ENCODE measurements at places on chromosomes 11 and 22.
A peak's percentile ranks its signal among the peaks of the same experiment; 100 is the strongest.

DNA sequence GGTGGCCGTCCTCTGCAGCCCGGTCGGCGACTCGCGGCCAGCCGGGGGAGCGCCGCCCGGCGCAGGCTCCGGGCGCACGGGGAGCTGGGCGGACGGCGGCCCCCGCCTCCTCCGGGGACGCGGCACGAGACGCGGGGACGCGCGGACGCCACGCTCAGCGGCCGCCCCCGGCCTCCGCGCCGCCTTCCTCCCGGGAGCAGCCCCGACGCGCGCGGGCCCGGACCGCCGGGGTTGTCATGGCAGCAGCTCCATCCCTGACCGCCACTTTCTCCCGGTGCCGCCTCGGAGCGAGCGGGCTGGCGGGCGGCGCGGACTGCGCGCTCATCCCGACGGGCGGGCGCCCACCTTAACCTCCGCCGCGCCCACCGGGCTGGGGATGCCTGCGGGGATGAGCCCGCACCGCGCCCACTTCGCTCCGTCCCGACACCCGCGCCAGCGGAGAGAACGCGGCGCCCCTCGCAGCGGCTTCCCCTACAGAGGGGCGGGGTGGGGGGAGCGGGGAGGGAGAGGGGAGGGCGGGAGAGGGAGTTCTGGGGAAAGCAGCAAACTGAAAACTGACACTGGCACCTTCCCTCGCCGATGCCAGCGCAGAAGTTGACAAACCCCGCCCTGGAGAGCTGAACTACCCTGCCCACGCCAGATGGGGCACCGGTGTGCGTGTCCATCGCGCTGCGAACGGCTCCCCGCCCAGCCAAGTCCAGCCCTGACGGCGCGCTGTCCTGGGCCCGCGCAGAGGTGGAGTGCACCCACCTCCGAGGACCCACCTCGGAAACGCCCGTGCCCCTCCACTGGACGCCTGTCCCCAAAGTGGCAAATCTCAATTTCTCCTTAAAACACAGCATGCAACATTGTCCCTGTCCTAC is 588.4 kb downstream of the OPCML start:
- DNase-seq: no peak

DNA sequence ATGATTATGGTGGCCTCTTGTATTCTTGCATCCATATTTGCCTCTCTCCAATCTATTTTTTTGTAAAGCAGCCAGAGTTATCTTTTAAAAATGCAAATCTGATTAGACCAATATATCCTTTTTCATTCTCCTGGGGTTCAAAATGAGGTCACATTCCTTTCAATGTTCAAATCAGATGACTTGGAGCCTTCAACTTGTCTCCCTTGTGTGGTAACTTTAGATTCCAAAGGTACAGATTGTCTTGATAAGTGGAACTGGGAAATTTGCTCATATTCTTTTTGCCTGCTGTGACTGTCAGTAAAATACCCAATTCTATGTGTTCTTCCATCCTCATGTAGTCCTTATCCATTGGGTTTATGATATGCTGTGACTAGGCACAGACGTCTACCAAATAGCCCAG is 15.1 kb upstream of the CAPRIN1 start:
- no peak for DNase-seq

DNA sequence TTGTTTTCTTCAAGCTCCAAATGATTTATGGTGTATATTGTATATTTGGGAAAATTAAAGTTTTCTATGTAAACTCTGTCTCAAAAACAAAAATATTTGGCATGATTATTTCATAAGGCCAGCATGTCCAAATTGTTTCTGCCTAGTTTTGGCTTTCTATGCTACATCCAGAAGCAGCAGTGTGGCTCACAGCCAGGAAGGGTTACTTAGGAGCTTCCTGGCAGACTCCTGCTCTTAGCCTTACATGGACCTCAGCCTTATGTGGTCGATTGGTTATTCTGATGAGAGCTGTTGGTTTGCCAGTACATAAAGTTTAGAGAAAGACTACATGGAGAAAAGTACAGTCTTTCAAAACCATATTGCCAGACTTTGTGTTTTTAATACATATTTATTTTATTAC is 297.7 kb upstream of the FAT3 start:
- no peak for DNase-seq

DNA sequence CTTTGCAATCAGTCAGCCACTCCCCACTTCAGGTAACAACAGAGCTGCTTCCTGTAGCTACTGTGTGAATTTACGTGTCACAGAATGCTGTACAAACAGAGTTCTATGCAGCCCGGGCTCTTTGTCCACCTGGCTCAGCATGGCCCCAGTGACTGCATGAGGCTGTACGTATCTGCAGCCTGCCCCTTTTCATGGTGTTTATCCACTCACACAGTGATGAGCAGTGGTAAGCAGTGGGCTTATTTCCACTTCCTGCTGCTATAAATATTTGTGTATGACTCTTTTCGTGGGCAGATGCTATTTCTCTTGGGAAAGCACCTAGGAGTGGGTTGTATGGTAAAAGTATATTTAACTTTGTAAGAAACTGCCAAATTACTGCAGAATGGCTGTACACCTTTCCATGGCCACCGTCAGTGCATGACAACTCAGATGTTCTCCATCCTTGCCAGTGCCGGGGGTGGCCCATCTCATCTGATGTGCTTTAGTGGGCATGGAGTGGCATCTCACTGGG is 43.3 kb downstream of the MYEOV start:
- DNase-seq: peak; percentile 42

DNA sequence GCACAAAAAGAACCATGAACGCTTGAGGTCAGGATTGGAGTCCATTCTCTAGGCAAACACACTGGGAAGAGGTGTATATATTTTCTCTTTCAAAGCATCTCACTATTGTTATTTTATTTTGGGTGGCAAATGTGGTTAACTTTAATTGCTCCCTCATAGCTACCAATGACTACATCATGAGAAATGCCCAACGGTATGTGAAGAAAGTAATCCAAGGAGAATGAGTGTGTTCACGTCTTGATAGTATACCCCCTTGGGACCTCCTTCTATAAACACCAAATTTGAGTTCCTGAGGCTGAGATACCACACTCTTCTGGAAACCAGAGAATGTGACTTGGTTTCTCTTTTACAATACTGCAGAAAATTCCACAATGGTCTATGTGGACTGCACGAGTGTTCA is 15.8 kb downstream of the OR8D1 start:
- no peak for DNase-seq

DNA sequence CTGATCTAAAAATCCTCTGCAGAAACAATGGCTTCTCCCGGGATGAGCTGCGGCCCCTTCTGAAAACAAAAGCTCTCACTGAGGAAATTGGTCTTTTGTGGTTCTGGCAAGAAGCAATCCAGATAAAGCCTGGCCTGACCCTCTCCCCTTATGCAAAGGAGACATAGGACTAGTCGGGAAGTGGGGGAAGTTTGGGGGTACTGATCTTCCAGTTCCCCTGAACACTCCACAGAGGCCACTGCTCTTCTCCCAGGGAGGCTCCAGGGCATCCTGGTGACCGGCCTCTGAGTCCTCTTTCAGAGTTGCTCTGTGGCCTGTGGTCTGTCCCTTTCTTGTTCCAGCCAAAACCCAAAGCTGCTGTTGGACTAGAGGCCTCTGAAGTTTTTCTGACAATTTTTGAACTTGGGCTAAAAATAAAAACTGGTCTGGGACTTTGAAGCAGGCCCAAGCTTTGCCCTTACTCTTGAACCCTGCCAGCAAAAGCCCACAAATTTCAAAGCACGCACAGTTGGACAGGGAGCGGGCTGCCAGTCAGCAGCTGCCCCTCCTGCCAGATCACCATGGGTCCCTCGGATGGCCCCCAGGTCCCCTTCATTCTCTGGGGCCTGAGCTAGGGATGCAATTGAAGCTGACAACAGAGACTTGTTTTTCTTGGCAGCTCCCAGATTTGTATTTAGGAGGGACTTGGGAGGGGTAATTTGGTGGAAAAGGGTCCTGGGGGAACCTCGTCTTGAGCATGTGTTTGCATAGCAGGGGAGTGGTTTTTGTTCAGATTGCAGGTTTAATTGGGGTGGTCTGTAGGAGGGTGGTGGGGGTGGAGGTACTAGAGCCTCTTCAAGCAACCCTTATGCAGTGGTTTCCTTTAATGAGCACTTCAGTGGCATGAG is 381.6 kb upstream of the CADM1 start:
- DNase-seq: no peak

GRCh38 chr11:20448834-20449233 is 61.3 kb downstream of the PRMT3 start:
- no peak for DNase-seq

GRCh38 chr11:56848141-56848809 is 99.8 kb upstream of the OR9G4 start:
- DNase-seq: no peak

DNA sequence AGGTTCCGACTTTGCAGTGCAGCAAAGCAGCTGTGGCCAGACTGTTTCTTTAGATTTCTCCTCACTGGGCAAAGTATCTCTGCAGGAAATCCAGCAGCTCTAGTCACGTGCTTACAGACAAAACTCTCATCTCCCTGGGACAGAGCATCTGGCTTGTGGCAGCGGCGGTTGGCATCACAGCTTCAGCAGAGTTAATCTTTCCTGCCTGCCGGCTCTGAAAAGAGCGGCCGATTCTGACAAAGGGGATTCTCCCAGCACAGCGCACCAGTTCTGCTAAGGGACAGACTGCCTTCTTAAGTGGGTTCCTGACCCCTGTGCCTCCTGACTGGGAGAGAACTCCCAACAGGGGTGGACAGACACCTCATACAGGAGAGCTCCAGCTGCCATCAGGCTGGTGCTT is 1357.3 kb upstream of the TENM4 start:
- no peak for DNase-seq

DNA sequence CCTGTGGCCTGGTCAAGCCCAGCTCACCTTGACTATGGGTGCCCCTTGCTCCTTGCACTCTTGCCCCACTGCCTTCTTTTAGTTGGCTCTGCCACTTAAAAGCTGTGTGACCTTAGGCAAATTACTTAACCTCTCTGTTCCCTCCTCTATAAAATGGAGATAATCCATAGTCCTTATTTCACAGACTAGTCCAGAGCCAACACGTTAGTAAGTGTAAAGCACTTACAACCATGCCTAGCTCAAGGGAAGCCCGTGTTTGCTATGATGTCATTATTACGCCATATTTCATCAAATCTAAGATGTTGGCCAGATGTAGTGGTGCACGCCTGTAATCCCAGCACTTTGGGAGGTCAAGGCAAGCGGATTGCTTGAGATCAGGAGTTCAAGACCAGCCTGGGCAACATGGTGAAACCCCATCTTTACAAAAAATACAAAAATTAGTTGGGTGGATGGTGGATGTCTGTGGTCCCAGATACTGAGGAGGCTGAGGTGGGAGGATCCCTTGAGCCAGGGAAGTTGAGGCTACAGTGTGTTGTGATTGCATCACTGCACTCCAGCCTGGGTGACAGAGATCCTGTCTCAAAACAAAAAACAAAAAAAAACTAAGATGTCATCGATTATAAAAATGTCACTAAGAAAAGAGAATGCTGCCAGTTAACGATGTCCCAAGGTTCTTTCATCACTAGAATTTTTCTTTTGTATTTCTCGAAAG is 2.3 kb upstream of the CCDC88B start:
- no peak for DNase-seq

DNA sequence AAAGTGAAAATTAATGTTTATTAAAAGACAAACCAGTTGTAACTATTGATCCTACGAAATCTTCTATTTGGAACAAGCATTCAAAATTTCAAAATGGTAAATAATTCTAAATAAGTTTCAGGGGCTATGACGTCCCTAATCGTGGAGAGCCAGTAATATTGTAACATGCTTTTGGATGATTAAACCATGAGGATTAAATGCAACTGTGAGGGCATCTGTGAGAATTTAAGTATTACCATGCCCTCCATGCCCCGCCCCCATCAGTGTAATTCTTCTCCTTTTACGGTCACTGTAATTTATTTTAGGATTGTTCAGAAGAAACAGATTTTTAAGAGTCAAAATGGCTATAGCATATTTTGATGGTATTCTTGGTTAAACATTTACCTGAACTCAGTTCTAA is 133.2 kb downstream of the APOL5 start:
- DNase-seq: no peak

- DNase-seq: no peak
Measured at GRCh38 chr11:88411265-88411664, 73.7 kb upstream of the CTSC start.

- DNase-seq: no peak
Measured at GRCh38 chr11:33618956-33619355, 81.7 kb downstream of the C11orf91 start.

DNA sequence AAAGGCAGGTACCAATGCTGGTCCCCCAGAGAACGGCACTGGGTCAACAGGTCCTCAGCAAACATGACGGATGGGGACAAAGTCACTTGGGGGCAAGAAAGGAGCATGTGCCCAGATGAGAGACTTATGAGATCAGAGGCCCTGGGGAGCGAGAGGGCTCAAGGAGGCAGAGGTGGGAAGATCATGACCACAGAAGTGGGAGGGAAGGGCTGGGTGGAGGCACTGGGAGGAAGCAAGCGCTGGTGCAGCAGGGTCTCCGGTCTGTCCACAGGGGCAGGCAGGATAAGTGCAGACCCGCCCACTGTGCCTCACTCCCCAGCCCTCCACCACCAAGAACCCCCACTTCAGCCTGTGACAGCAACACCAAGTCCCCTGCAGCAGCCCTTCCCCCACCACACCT is 10.9 kb downstream of the ELFN2 start:
- DNase-seq: no peak

DNA sequence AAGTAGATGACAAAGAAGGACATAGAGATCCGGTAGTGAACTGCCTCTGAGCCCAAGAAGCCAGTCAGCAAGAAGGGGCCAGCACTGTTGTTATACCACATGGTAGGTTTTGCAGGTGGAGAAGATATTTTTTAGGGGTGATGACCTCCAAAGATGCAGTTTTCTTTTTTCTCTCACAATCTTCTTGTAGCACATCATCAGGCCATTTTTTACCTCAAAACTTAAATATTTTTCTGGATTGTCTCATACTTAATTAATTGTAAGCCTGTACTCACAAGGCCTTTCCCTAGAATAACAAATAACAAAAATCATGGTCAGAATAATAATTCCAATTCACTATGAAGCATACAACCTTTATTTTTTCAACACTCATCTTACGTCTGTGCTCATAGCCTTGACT is at the start of gene OR51B4:
TSS of gene OR51B4 (minus strand) at position 101 of the 400 bp plus-strand sequence. CDS start at position 101, 0 bp downstream.
- DNase-seq: no peak

GRCh38 chr22:31951194-31952093 is 7.1 kb downstream of the YWHAH start:
- no peak for DNase-seq

- no peak for DNase-seq
Measured at GRCh38 chr22:20383538-20383937, 10.4 kb upstream of the ZNF74 start.

- DNase-seq: peak; percentile 20
Measured at GRCh38 chr22:31616315-31616980, 45.6 kb downstream of the PISD start.

Data from activated CD4-positive, alpha-beta T cell treated with anti-CD3 and anti-CD28 coated beads, Interleukin-2, amount 50 U/mL, for 4 hours (primary cell).